Bronchial epithelial cell (primary cell): ENCODE measurements at places on chromosomes 6 and 20. TPM values are rescaled to one million over a fixed set of nuclear protein-coding genes. Genes with fewer than 3 reads are reported as not detected.

SMLR1 gene
- not detected in 2 replicates for total RNA-seq

CD24 gene
- 911 and 1,344 TPM in 2 replicates for total RNA-seq

NMBR gene
- not detected in 2 replicates for total RNA-seq

GSTA3 gene
- total RNA-seq: not detected in 2 replicates

HLA-DRB5 gene
- not detected in 2 replicates for total RNA-seq

TFAP2A gene
- total RNA-seq: 3.4 and 6.3 TPM in 2 replicates

CDC25B gene
- 7.6 and 17.9 TPM in 2 replicates for total RNA-seq

OR2H2 gene
- not detected in 2 replicates for total RNA-seq

MYL9 gene
- total RNA-seq: 0.53 and 0.90 TPM in 2 replicates

LAMA2 gene
- total RNA-seq: under 0.01 and 2.6 TPM in 2 replicates

APMAP gene
- total RNA-seq: 207 and 221 TPM in 2 replicates

ZNF311 gene
- 3.8 and 3.9 TPM in 2 replicates for total RNA-seq

SYCP2 gene
- 0.26 and 0.51 TPM in 2 replicates for total RNA-seq

LY6G5C gene
- total RNA-seq: 0.13 TPM in 1 of 2 replicates, not detected in the other

PXDC1 gene
- total RNA-seq: 47.6 and 64.5 TPM in 2 replicates

KIFC1 gene
- total RNA-seq: 0.26 TPM in 2 replicates

PLAGL1 gene
- 2.4 and 4.4 TPM in 2 replicates for total RNA-seq

ZSCAN31 gene
- 12.1 and 41.9 TPM in 2 replicates for total RNA-seq

C20orf96 gene
- total RNA-seq: 0.64 and 0.79 TPM in 2 replicates

RAD21L1 gene
- under 0.01 TPM in 1 of 2 replicates, not detected in the other for total RNA-seq

ANGPT4 gene
- not detected in 2 replicates for total RNA-seq

SLCO4A1 gene
- total RNA-seq: 1.6 and 4.7 TPM in 2 replicates

SLC26A8 gene
- not detected in 2 replicates for total RNA-seq

GHRH gene
- total RNA-seq: not detected in 2 replicates

COL9A3 gene
- not detected in 2 replicates for total RNA-seq

C4B gene
- total RNA-seq: 1.6 and 2.6 TPM in 2 replicates

RFX6 gene
- total RNA-seq: not detected in 2 replicates

HUS1B gene
- 0.53 and 1.4 TPM in 2 replicates for total RNA-seq

EGFL8 gene
- total RNA-seq: 0.26 and 1.7 TPM in 2 replicates

MAS1 gene
- total RNA-seq: not detected in 2 replicates

RIMS1 gene
- under 0.01 and 0.26 TPM in 2 replicates for total RNA-seq

PXT1 gene
- total RNA-seq: not detected in 2 replicates

SRPK1 gene
- total RNA-seq: 56.3 and 90.6 TPM in 2 replicates

DYNLT2 gene
- total RNA-seq: 1.0 and 1.1 TPM in 2 replicates

ABHD16B gene
- total RNA-seq: not detected in 2 replicates

KCNK15 gene
- under 0.01 and 0.26 TPM in 2 replicates for total RNA-seq

MUCL3 gene
- total RNA-seq: under 0.01 TPM in 1 of 2 replicates, not detected in the other

HFE gene
- 3.7 and 4.6 TPM in 2 replicates for total RNA-seq

SEL1L2 gene
- total RNA-seq: not detected in 2 replicates

PAX1 gene
- total RNA-seq: not detected in 2 replicates
